ENCODE measurements at places on chromosomes 2 and 18. TPM values are rescaled to one million over a fixed set of nuclear protein-coding genes. Genes with fewer than 3 reads are reported as not detected.
A peak's percentile ranks its signal among the peaks of the same experiment; 100 is the strongest.

- no peak for DNase-seq
- H3K27me3 ChIP-seq, result no peaks in the 10 kb centered on the region
- no peak overlapping the region for H3K4me3 ChIP-seq
- H3K27ac ChIP-seq, result no peak overlapping the region
- H3K4me1 ChIP-seq, result peaks cover 8% of the 10 kb centered on the region
Observed at GRCh38 chr2:232587512-232587911, 37.0 kb downstream of the EIF4E2 start.

- H3K36me3 ChIP-seq, result no peaks in the 10 kb centered on the region
- H3K27me3 ChIP-seq, result no peaks in the 10 kb centered on the region
- H3K27ac ChIP-seq, result no peak overlapping the region
- H3K4me3 ChIP-seq, result peak overlapping the region; percentile 54
Observed at GRCh38 chr2:162890690-162891311, 52.2 kb upstream of the KCNH7 start.

The DNAJC5G gene
- total RNA-seq, result not detected

The EHBP1 gene
- 56.8 TPM for total RNA-seq
